ENCODE measurements at places on chromosomes 2 and 18.
A peak's percentile ranks its signal among the peaks of the same experiment; 100 is the strongest.

- no peak for DNase-seq
Measured at GRCh38 chr2:26327291-26328272, 18.4 kb upstream of the SELENOI start.

DNA sequence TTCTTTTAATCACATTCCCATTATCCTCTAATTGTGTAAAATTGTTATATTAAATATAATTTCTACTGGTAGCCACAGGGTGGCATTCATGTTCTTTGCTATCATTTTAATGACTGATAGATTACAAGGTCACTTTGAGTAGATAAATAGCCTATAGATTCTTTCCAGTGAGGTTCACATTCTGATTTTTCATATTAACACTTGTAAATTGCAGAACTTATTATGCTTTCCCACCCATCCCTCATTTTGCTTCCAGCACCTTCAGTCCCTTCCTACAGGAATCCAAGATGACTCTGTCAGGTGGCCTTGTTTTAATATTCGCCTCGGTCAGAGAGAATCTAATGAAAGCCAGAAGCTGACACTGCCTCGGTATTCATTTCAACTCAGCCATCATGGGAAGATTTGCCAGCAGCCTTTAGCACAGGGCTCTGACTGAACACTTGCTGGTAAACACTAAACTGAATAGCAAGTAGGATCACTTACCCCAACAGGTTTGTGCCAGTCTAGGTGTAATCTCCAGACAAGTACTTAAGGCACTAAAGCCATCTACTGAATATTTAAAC is 101.2 kb upstream of the FSHR start:
- no peak for DNase-seq

DNA sequence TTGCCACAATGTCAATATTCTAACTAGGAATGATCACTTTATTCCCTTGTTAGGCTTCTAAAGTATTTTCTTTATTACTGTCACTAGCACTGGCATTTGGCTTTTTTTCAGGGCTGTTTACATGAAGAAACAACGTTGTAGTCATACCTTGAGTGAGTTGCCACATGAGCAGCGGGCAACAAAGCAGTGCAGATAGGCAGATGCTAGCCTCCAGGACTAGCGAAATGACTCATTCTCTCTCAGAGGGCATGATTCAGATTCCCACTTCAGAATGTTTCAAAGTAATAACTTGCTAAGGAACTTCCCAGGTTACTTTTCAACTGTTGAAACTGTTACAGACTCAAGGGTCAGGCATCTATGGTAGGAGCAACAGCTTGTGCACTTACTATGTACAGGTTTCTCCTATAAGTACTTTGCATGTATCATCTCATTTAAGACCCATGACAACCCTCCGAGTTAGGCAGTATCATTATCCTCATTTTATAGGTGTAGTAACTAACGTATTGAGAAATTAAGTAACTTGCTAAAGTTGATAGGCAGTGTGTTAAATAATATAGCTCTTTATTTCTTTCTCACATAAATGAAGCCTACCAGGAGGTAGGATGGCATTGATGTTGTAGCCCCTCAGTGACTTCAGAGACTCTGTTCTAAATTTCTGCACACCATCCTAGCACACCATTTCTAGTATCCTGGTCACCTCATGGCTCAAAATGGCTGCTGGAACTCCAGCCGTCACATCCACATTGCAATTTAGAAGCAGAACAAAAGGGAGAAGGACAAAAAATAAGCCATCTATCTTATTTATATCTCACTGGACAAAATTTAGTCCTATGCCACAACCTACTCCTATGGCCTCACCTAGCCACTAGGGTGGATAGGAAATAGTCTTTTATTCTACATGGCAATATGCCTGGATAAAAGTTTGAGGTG is 83.3 kb downstream of the ICOS start:
- DNase-seq = no peak

DNA sequence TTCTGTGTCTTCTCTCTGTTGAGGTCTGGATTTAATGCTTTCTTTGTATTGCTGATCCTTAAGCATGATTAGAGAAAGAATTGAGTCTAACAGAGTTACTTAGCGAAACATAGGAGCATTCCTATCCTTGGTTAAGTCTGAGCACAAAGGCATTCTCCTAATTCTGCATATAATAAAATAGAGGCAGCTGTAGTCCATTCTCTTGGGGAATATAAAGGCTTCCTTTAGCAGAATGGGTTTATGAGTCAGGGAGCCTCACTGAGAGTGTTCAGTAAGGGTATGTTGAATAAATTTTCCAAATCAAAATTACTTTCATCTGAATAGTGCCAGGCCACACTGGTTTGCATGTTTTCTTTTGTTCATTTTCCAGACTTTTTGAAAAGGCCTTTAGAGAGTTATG is 101.5 kb downstream of the GALNT1 start:
- no peak for DNase-seq

DNA sequence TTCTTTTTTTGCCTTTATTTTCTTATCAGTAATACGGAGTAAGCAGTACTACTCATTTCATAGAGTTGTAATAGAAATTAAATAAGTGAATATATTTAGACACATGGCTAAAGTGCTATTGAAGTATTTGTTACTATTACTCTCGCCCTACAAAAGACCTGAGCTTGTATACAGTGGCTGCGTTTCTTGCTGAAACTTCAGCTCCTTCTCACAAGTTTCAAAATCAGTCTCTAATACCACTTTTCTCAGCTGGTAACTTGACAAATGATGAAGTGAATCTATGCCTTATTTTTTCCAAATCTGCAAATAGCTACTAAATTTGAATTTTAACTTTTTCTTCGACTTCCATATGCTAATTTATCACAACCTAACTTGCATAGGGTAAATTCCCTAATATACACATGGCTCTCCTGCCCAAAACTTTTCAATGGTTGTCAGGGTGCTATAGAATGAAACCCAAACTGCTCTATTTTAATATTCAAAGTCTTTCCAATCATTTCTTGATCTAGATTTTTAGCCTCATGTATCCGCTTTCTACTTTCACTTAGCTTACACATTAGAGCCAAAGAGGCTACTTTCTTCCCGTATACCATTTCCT is 347.8 kb upstream of the GULP1 start:
- no peak for DNase-seq

GRCh38 chr2:16293398-16293797 is 353.0 kb downstream of the MYCN start:
- DNase-seq = no peak

GRCh38 chr2:26298638-26299393 is 47.1 kb upstream of the SELENOI start:
- DNase-seq = no peak

DNA sequence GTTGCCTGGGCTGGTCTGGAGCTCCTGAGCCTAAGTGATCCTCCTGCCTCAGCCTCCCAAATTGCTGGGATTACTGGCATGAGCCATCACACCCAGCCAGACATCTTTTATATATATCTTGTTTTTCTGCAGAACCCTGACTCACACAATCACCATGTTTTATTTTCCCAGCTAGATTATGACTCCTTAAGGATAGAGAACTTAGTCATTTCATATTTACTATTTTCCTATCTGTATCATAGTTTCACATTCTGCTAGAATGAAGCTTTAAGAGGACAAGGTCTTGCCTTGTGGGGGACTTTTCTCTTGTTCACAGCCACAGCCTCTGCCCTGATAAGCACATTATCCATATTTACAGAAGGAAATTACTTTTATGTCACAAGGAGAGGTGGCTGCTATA is 73.9 kb downstream of the LBH start:
- no peak for DNase-seq

DNA sequence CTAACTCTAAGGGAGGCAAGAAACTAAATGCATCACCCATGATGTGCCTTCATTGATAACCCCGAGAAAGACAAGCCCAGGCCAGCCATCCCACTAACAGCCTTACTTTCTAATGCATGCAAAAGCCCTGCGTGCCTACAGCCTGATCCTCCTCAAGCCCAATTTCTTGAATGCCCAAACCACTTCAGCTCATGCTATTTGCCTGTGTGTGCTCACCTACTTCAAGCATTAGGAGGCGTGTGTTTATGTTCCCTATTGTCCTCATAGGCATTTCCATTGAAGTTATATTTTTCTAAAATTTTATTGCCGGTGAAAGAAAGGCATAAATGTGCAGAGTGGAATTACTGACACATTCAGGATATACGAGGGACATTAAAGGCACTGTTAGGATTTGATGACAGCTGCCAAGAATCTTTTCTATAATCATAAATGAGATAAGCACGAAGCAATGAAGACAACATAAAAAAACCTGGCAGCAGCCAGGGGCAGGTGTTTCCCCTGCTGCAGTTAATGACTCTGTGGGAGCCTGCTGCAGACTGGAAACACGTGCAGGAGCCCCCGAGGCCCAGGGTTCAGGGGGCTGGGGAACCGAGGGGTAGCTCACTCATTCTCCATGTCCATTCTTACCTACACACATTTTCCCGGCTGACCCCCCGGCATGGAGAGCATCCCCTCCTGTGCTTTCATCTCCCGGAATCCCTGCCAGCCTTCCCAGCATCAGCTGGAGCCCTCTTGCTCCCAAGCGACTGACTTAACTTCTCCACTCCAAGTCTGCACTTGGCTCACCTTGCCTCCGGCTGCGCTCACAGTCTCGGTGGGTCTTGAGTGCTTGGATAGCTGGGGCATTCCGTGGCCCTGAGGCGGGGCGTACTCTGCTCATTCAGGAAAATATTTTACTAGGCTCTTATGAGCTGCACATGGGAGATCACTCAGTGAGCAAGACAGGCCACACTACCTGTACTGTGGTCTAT is 292.3 kb upstream of the SIX2 start:
- DNase-seq = no peak

GRCh38 chr2:112149194-112149593 is 11.0 kb downstream of the FBLN7 start:
- no peak for DNase-seq

DNA sequence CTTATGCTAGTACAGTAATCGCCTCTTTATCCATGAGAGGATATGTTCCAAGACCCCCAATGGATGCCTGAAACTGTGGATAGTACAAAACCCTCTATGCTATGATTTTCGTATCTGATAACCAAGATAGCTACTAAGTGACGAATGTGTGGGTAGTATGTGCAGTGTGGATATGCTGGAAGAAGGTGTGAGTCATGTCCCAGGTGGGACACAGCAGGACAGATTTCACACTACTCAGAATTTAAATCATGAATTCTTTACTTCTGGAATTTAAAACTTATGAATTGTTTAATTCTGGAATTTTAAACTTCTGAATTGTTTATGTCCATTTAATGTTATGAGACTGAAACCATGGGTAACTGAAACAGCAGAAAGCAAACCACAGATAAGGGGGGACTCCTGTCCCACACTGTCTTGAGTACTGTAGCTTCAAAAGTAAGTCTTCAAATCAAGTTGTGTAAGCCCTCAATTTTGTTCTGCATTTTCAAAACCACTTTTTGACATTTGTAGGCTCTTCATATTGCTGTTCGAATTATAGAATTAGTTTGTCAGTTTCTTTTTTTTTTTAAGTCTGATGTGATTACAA is 116.0 kb downstream of the LTBP1 start:
- DNase-seq = no peak

DNA sequence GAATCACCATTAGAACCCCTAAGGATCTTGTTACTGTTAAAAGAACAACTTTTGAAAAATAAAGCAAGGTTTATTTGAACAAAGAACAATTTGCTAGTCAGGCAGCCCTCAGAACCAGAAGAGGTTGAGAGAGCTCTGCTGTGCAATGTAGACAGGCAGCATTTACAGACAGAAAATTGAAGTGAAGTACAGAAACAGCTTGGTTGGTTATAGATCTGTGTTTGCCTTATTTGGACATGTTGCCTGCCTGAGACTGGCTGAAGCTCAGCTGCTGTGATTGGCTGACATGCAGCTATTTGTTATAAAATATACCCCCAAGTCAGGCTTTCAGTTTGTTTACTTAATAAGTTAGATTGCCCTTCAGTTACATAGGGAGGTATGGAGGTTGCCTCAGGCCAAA is 12.5 kb downstream of the MSTN start:
- no peak for DNase-seq

DNA sequence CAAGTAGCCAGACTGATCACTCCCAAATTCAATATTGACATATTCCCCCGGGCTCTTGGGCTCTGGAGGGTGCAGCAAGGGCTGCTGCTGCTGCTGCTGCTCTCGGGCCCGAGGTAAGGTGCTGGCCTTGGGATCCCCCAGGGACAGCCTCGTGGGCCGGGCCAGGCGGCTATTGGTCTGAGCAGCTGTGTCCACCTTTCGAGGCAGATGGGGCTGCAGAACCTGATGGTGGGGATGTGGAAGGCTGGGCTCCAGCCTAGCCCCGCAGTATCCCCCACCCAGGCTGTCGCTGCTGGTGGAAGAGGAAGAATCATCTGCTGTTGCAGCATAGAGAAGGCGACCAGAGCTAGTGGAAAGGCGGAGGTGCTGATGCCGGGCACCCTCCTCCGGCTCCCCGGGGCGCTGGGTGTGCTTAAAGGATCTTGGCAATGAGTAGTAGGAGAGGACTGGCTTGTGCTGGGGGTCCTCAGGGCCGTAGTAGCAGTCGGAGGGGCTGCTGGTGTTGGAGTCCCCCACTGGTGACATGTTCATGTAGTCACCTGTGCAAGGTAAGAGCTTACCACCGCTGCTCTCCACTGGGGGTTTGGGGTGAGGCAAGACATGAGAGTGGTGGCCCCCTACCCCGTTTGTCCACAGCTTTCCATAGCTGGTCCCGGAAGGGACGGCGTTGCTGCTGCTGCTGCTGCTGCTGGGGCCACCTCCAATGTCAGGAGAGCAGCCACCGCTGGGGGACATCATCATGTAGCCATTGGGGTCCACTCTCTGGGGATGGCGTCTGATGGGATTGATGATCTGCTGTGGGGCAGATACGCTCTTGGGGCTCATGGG is 3.4 kb downstream of the IRS1 start:
- no peak for DNase-seq

- DNase-seq = no peak
Measured at GRCh38 chr2:57809230-57809629, 237.4 kb upstream of the VRK2 start.

- DNase-seq = no peak
Measured at GRCh38 chr2:30527411-30527810, 80.4 kb downstream of the LCLAT1 start.

- peak; percentile 23 for DNase-seq
Measured at GRCh38 chr2:142130111-142131009, 456 bp downstream of the LRP1B start.

DNA sequence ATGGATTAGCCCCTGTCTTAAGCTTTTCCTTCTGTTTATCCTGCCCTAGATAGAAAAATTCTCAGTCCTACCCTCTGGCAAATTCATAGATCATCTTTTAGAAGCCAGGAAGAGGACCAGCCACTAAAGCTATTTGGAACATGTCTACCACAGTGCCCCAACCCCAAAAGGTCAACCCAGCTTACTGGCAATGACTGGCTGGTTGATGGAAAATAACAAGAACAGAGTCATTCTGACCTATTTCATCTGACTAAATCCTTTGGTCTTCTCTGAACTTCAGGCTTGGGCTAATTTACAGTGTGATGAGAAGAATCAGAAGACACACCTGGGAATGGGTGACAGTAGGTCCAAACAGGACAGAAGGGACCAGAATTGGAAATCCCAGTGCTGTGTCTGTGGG is 227.3 kb upstream of the CCDC68 start:
- DNase-seq = no peak

DNA sequence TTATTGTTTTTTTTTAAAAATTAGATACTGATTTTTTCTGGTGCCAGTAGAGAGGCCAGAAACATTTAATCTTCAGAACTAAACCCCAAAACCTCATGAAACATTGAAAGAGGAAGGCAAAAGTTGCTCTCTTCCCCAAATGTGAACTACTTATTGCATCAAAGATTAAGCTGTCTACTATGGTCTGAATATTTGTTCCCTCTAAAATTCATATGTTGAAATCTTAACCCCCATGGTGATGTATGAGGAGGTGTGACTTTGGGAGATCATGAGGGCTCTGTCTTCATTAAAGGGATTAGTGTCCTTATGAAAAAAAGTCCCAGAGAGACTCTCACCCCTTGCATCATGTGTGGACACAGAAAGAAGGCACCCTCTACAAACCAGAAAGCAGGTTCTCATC is 28.2 kb upstream of the SLC8A1 start:
- DNase-seq = no peak

Data from T47D (cell line).